ENCODE measurements at places on chromosomes 6 and 20.

GRCh38 chr6:31641370-31641769, 11.1 kb downstream of the BAG6 start:
- no peak for DNase-seq

- DNase-seq = no peak
Measured at GRCh38 chr20:21028921-21029320, 77.2 kb downstream of the LINC00237 start.

DNA sequence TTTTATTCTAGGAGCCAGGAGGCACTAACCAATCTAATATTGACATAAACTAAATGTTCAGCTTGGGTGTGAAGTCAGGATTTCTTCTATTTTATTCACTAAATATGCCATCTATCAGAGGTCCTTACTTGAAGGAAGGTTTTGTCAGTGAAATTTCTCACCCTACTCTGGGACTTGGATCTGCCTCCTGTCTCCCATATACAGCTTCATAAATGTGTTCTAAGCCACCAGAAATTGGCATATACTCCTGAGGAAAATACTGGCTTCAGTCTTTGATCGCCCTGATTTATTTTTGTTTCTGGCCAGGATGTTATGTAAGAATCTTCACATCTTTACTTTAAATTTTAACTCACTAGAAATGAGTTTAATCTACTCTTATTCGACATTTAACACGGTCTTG, 647.7 kb downstream of the C6orf118 start:
- DNase-seq = no peak

DNA sequence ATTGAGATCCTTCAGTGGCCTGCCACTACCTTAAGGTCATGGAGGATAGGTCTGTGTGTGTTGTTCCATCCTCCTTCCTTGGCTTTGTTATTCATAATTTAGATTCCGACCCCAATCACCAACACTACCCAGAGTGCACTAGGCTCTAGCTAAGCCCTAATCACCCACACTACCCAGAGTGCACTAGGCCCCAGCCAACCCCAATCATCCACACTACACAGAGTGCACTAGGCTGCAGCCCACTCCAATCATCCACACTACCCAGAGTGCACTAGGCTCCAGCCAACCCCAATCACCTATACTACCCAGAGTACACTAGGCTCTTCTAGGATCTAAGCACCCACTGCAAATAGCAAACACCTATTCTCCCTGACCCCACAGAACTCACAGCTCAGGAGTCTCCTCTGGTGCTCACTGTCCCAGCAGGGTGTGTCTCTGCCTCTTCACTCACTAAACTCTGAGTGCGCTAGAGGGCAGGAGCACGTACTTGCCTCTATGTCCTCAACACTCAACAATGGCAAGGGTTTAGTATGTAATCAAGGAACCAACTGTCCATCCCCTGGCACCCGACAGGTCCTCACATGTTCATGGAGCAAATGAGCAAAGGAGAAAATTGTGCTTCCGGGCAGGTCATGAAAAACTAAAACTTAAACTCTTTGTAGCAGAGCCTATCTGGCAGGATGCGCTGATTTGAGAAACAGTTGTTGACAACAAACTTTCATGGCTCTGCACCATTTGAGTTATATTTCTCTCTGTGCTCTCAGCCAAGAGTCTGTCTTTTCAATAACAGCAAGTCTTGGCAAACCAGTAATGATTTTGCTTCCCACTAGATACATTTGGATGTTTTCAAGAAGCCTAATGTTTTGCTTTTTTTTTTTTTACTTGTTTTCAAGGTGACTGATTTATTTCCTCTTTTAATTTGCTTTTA, 54.3 kb downstream of the SLC22A23 start:
- peak; percentile 96 for DNase-seq

GRCh38 chr6:73180763-73181619, 44.3 kb downstream of the KHDC1L start:
- DNase-seq = peak; percentile 76

- peak; percentile 6 for DNase-seq
Measured at GRCh38 chr6:77880501-77880900, 227.7 kb downstream of the MEI4 start.

Measured in bronchial epithelial cell (primary cell).